Ascending aorta (tissue), 2 donors: ENCODE measurements at places on chromosomes 1 and 21. TPM values are rescaled to one million over a fixed set of nuclear protein-coding genes. Genes with fewer than 3 reads are reported as not detected.

DNA sequence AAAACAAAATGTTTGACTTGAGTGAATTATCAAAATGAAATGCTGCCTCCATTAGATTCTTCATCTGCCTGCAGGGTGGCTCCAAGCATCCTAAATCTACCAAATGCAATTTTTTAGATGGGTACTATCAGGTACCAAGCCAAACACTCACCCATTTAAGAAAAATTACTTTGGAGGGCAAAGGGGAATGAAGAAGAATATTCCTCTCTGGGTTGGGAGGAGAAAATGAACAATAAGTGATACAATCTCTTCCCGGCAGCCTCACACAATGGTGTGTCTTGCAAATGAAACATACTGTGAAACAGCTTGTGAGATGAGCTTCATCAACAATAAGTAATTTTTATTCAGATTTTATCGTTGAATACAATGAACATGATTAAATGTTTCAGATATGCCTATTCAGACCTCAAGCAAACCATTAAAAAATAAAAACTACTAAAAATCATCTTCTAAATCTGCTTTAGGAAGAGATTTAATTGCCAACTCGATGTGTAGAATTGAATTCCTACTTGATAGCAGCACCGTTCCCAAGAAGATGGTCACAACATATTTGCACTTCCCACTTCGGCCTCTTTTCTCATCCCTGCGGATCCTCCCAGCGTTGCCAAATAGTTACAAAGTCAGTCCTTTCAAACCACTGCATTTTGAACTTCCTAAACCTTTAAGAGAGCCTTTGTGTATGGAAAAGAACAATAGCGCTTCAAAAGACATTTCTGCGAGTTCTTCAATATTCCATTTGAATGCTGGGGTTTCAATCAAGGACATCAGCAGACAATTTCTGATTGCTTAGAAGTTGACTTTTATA lies 2.7 kb downstream of the DAB1 start:
- no peak for DNase-seq

- DNase-seq = no peak
Measured at GRCh38 chr1:1063261-1063944, 10.7 kb downstream of the RNF223 start.

DNA sequence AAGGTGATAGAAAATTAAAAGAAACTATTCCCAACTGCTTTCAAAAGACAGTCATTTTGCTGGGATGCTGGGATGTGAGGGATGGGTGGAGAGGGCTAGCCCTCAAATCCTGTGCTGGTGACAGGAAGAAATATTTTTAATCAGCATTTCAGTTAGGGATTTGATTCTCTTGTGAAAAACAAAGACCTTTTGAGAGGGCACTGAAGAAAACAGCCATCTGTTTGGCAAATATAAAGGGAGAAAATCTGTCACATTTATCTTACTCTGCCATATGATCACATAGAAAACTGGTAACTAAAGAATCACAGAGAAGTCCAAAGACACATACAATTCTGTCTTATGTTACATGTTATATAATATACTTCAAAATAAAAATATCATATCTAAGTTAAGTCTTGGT lies 12.3 kb downstream of the STXBP3 start:
- no peak for DNase-seq

DNA sequence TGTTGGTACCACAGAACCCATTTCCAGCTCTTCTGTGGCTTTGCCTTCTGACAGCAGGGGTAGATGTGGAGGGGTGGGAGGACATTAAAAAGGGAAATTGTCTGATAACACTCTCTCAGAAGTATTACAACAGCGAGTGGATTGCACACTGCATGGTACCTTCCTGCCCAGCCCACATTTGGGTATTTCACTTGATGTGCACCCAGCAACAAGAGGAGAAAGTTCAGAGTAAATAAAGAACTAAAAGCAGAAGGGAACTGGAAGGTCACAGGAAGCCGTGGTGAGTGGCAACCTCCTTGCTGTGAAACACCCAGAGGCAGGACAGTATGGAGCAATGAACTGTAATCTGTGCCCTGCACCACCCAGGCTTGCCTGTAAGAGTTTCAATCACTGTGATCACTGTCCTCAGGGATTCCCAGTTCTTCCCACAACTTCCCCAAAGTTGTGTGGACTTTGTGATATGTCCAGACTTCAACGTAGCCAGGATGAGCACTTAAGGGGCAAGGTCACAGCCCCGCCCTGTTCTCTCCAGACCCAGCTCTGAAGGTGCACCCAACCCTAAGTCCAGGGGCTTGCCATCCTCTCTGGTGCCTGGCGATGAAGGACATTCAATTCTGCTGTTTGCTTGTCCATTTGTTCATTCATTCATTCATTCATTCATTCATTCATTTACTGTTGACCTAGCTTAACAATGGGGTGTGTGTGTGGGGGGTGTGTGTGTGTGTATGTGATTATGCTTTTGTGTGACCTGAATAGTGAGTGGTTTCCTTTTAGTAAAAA lies 18.7 kb upstream of the F5 start:
- DNase-seq = no peak

Gene PLCH2
- total RNA-seq = not detected

Gene BECN2
- not detected for total RNA-seq

DNA sequence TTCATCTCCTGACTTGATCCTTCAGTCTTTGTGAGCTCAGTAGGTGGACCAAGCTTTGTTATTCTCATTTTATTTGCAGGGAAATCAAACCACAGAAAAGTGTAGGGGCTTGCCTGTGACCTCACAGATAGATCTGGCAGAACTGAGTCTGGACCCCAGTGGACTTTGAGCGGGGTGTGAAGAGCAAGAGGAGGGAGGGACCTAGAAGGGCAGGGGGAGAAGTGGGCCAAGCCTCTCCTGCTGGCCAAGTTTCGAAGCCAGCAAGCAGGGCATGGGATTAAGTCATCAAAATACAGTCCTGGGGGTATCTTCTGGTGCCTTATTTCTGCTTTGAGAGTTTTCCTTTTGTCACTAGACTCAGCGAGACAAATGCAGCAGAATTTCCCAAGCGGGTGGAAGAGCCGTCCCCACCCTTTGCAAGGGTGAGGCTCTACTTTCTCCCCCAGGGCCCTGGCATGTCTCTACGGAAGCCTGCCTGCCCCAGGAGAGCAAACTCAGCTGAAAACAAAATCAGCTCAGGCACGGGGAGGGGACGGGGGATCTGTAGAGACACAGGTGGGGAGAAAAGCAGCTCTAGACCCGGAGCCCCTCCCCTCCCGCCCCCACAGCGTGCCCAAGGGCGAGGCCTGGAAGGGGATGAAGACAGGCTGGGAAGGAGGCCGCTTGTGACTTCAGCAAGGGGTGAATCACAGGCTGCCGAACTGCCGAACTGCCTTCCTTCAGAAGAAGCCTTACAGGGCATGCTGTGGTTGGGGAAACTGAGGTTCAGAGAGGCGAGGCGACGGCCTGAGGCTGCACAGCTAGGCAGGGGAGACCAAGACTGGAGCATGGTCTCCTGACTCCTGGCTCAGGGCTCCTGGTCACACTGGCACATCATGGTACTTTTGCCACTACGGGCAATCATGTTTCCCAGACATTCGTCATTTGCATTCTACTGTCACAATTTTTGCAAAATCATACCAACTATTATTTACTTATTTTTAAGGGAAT lies 19.2 kb downstream of the PKP1 start:
- no peak for DNase-seq

DNA sequence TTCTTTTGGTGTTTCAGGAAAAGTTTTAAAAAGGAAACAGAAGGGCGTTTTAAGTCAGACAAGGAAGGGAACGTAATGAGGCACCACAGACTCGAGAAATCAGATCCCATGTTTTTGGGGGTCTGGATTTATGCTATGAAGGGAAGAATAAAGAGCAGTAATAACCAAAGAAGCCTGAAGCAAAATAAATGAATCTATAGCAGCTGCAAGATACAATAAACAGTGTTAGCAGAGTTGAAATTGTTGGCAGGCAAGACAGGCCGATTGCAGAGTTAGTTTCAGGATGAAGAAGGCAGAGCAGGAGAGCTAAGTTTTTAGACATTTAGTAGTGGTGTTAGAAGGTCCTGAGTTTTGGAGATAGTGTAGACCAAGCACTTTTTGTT lies 425 bp downstream of the DDR2 start:
- no peak for DNase-seq

Gene C8A
- total RNA-seq = 0.21 TPM

DNA sequence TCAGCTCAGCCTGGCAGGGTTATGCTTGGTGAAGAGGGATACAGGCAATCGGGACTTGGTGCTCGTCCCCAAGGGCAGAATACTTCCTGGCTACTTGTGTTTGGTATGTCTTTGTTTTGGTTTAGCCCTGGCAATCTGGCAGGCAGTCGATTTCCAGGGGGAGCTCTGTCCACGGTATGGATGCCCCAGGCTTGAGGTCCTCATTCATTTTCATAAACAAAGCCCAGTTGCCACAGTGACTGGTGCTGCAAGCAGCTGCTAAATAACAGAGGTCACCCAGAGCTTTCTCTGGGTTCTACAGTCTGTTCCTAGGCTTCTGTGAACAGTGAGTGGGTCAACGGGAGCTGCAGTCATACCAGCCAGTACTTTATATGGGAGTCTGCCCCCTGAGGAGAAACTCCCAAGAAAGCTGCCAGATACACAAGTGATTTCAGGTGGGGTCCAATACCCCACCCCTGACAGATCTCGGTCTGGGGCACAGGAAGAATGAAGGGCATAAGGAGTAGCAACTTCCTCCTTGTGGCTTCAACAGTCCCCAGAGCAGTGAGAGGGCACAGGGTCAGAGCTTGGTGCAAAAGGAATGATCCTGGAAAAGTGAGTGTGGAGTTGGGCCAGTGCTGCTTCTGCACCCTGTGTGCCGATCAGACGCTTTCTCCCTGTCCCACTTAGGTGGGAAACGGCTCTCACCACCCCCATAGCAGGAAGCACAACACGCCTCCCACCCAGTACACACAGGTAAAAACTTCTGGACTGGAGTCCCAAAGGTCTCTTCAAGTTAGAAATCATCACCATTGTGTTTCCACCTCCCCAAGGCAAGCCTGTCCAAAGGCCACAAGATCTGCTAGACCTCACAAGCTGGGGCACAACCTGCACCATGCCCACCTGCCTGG lies 55.5 kb downstream of the TGFBR3 start:
- peak; percentile 81 for DNase-seq

Gene TSPEAR
- total RNA-seq = not detected

- DNase-seq = no peak
Measured at GRCh38 chr1:109131059-109131458, 17.1 kb downstream of the ELAPOR1 start.

Gene TNNI3K
- total RNA-seq = 3.9 TPM

Gene TNFRSF8
- 22.8 TPM for total RNA-seq

Gene KLHL12
- 17.8 TPM for total RNA-seq

- DNase-seq = no peak
Measured at GRCh38 chr21:44790368-44790767, 11.3 kb downstream of the UBE2G2 start.

Gene ATF3
- 79.1 TPM for total RNA-seq

DNA sequence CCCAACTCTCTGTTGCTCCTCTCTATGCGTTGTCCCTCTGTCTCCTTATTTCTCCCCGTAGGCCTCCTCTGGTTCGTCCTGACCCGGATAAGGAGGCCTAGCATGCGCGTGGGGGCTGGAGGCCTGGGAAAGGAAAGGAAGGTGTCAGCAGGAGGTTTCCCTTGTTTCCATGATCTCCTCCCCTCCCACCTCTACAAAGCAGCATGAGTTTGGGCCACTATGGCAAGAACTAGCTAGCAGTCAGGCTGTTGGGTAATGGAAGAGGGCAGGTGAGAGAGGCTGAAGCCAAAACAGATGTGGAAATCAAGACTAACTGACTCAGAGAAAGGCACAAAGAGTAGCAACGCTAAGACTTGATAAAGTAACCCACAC lies 687 bp upstream of the SEMA6C start:
- peak; percentile 58 for DNase-seq

- DNase-seq = no peak
Measured at GRCh38 chr1:9643351-9644256, 7.9 kb upstream of the PIK3CD start.

- DNase-seq = no peak
Measured at GRCh38 chr21:25054689-25055088, 552.6 kb downstream of the MRPL39 start.

DNA sequence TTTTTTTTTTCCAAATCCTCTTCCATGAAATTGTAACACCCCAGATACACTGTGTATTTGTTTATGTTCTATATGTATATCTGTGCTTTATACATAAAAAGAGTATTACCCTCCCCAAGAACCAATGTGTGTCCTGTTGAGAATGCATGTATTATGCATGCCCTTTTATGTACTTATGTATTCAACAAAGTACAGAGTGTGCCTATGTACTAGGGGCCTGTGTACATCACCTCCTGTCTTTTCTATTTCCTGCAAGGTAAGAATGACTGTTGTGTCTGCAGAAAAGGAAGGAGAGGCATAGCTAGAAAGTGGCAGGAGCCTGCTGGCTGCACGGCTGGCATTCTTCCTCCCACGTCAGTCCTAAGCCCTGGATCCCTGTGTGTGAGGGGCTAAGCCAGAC lies 7.0 kb downstream of the TMEM61 start:
- DNase-seq = no peak

Gene CAMK1G
- total RNA-seq = not detected

GRCh38 chr1:106225403-106225802 lies 831.1 kb upstream of the PRMT6 start:
- no peak for DNase-seq

Gene NTNG1
- total RNA-seq = not detected

DNA sequence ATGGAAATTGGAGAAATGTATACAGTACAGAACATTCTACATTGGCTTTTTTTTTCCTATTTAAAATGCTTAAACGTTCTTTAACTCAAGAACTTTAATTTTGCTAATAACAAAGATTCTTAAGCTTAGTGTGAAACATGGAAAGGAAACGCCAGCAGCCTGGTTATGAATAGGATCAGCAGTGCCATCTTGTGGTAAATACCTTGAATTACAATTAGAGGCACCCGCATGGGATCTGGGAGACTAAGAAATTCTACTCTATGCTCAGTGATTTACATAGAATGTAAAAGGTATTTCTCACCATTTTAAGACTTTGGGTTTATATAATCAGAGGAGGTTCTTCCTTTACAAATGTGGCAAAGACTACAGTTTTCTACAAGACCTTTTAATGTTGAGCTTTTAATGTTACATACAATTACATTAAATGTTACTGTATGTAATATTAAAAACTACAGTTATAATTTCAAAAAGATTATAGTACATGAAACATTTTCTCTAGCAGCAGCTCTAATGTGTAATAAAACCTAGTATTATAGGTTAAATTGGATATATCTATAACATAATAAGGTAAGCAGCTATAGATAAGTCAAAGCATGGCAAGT lies 32.1 kb upstream of the APOBEC4 start:
- no peak for DNase-seq

Gene KLHL20
- 15.5 TPM for total RNA-seq

DNA sequence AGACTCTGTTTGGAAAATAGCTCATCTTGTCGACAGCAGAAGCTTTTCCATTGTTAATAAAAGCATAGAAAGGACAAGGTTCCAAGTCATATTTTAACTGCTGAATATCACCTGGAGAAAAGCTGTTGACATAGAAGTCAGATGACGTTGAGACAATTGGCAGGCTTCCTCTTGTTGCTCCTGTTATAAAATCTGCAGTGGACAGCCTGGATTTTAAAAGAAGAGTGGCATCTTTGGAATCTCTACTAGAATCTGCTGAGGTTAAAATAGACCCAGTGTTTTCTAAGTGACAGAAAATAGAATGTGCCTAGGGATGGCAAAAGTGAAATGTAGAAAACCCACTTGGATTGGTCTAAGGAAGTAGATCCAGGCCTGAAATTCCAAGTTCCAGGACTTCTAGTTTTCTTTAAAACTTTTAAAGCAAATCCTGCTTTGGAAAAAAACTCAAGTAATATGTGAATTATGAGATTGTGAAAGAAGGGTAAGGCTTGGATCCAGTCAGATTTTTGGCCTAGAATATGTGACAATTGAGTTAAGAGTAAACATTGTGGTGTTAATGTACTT lies 53.6 kb upstream of the NEXN start:
- DNase-seq = no peak
